Glutamatergic neuron (in vitro differentiated cells): ENCODE measurements at places on chromosomes 2 and 18. TPM values are rescaled to one million over a fixed set of nuclear protein-coding genes. Genes with fewer than 3 reads are reported as not detected.

Gene BAZ2B
- 226 TPM for total RNA-seq

Gene LRATD1
- 19.4 TPM for total RNA-seq

DNA sequence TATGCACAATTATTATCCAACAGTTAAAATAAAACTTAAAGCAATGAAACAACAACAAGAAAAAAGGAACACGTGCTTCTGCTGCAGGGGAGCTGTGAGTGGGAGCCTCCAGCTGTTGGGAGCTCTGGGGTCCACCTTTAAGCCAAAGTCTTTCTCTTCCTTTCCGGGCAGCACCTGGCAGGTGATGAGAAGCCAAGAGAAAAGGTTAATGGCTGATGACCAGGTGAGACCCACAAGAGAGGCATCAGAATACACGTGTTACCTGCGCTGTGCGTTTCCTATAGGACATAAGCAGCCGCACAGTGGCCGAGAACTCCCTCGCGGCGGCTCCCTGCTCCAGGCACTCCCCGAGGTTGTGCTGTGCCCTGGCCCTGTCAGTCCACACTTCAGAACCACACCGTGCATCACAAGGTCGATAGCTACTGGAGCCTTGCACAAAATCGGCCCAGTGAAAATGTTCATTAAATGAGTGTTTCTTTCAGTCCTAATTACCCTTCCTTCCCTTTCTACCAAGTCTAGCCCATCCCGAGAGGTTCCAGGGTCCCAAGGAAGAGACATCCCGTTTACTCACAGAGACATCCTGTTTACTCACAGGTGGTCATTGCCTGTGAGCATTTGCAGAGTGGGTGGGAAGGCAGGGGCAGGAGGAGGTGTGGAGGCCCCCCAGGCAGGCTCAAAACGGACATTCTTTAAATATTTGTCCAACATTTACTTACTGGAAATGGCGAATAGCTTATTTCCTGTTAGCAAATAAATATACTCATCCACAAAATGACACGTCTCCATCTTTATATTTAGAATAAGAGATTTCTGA is 44.9 kb upstream of the ASB18 start:
- DNase-seq, result no peak

- no peak for DNase-seq
These were observed 690.0 kb upstream of the PIK3C3 start for GRCh38 chr18:41265047-41265446.

Gene MBOAT2
- total RNA-seq, result 72.5 TPM

- DNase-seq, result no peak
These were observed 656.4 kb downstream of the MBD2 start for GRCh38 chr18:53567929-53568574.

DNA sequence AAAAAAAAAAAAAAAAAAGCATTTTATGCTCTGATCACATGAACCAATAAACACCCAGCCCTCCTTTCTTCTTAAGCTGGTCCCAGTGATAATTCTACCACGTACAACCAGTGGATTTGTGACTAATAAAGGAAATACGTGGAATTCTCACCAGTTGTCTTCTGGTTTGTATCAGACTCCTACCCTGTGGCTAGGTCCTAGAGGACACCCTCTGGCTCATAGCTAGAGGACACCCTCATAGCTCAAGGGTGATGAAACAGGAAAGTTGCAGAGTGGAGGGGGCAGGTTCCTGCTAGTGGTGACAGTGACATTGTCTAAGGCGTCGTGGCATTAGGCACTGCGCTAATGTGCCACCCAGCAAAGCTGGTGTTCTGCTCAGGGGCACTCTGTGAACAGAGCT is 167.8 kb downstream of the BCL11A start:
- DNase-seq, result no peak

Gene COLEC11
- total RNA-seq, result not detected

Gene TWIST2
- not detected for total RNA-seq

- no peak for DNase-seq
These were observed 4.3 kb downstream of the UGT1A9 start for GRCh38 chr2:233676046-233676445.

GRCh38 chr2:118667964-118668363 is 179.5 kb downstream of the EN1 start:
- DNase-seq, result no peak

DNA sequence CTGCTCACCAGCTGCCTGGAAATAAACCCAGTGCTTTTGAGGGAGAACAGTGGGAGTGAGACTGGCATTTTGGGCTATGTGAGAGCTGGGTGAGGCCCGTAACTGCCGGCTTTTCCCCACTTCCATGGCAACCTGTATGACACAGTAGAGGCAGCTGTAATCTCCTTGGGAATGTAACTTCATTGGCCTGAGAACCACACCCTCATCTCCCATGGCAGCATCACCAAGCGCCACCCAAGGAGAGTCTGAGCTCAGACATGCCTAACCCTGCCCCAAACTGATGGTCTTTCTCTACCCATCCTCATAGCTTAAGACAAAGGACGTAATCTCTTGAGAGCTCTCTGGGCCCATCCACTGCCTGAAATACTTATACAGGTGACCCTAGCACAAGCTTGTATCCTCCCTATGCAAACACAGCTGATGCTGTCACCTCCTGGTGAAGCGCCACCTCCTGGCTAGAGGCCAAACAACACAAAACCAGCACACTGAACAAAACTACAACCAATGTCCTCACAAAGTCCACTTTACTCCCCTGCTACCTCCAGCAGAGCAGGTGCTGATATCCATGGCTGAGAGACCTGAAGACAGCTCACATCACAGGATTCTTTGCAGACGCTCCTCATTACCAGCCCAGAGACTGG is 763.4 kb upstream of the NRXN1 start:
- DNase-seq, result peak; percentile 68

DNA sequence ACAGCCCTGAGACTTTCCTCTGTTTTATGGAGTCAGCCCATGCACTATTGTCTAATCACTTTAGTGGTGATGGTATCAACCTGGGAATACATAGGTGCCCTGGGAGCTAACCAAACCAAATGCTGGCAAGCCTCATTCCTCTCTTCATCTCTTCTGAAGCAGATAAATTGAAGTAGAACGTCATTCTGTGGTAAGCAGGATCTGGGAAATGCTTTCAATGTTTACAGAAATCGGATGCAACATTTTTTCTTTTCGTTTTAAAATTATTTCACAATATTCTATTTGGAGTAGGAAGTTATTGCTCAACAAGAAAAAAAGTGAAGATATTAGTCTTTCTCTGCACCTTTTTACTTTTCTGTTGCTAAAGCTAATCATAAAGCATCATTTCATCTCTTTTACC is 114.2 kb downstream of the RBMS1 start:
- DNase-seq, result no peak

Gene ZNF396
- total RNA-seq, result 2.1 TPM

- DNase-seq, result no peak
These were observed 1348.0 kb upstream of the TMEFF2 start for GRCh38 chr2:193542762-193543161.

Gene CKAP2L
- 3.3 TPM for total RNA-seq

Gene TRAK2
- total RNA-seq, result 58.9 TPM

DNA sequence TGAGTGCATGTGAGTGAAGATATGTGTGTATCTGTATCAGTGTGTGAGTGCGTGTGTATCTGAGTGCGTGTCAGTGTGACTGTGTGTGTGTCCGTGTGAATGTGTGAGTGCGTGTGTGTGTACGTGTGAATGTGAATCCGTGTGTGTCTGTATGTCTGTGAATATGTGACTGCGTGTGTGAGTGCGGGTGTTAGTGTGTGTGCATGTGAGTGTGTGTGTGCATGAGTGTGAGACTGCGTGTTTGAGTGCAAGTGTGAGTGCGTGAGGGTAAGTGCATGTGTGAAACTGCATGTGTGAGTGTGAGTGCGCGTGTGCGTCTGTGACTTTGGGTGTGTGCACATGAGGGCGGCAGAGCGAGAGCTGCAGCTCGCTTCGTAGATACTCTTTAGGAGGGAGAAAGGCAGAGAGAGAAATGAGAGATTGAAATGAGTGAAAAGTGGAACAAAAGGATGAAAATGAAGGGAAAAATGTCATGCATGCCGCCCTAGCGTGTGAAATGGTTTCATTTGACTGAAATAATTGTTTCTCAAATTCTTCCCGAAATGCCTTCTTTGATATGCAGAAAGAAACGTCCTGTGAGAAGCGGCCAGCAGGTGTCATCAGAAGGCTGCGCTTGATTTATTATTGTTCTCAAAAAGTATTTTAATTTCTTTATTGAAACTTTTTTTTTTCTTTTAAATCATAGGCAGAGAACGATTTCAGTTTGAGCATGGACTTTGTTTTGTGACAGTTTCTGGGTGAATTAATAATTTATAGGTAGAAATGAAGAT is 25.6 kb downstream of the ZNF407 start:
- no peak for DNase-seq

Gene DGKD
- total RNA-seq, result 67.6 TPM

Gene GPR17
- not detected for total RNA-seq

DNA sequence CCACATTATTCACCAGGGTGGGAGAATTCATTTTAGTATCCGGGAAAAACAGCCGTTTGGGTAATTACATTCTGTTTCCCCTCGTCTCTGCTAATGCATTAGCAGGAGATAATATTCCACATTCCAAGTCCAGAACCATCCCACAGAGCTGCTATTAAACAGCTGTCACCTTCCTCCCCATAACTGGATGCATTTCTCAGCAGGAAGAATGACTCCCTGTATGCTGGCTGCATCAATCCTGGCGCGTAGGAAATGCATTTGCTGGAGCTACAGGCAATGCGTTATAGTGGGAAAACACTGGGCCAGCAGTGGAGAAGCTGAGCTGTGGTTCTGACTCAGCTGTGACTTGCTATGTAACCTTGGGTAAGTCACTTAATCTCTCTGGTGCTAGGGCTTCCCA is 246.0 kb downstream of the CLIP4 start:
- DNase-seq, result no peak

GRCh38 chr2:119049968-119050704 is 108.1 kb downstream of the MARCO start:
- DNase-seq, result peak; percentile 62

Gene BMP10
- total RNA-seq, result not detected

GRCh38 chr2:41313082-41313481 is 734.7 kb upstream of the PKDCC start:
- no peak for DNase-seq

- DNase-seq, result no peak
These were observed 244.2 kb downstream of the EXOC6B start for GRCh38 chr2:72581560-72582181.

DNA sequence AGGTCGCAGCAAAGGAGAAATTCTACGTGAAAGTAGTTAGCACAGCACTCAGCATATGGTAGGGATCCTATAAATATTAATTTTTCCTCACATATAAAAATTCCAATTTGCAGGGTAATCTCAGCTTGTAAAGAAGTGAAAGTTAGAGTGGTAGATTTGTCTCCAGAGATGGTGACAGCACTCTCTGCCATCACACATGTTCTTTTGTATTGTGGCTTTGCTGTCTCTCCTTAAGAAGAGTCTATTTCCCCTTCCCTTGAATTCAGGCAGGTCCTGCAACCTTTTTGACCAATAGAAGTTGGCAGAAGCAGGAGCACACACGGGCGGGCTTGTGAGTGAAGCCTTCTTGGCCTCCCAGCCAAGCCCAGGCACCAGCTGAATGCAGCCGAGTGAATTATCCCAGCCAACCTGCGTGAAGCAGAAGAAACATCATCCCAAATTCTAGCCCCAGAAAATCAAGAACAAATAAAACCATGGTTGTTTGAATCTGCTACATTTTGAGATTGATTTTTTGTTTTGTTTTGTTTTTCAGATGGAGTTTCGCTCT is 107.8 kb upstream of the COPS8 start:
- DNase-seq, result no peak

DNA sequence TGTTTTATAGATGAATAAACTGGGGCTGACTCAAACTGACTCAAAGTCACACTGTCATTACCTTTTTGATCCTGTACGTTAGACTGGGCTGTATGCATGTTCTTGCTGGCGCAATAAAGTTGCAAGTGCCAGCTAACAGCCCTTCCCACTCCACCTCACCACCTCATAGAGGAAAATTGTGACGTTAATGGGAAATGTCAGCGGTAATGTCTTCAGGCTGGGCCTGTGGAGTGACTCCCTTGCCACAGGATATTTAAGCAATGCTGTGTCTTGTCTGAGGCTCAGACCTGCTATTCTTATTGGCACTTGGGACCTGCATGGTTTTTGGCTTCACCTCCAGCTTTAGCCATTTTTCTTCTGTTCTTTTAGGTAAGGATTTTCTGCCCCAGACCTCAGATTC is 25.2 kb upstream of the CASP10 start:
- DNase-seq, result no peak

Gene ASB18
- total RNA-seq, result not detected

GRCh38 chr2:158357699-158358098 is 98.9 kb downstream of the CCDC148 start:
- no peak for DNase-seq

DNA sequence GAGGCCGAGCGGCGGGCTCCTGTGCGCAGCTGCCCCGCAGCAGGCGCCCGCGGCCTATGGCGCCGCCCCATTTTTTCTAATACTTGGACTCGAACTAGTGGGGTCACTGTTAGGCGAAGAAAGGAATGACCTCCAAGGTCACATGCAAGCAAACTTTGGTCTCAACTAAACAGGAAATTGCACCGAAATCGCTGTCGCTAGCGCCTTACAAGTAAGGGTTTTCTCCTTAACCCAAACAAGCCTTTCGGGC is 339 bp downstream of the ACAA2 start:
- DNase-seq, result peak; percentile 73

GRCh38 chr2:88857951-88858411 is 166.5 kb downstream of the RPIA start:
- peak; percentile 44 for DNase-seq

- no peak for DNase-seq
These were observed 789 bp upstream of the COX7A2L start for GRCh38 chr2:42361728-42362283.

GRCh38 chr2:239934571-239935171 is 90.5 kb downstream of the NDUFA10 start:
- DNase-seq, result peak; percentile 83

Gene POTEI
- total RNA-seq, result 1.4 TPM

Gene KRTCAP3
- total RNA-seq, result 4.2 TPM

Gene ATP6V1B1
- total RNA-seq, result not detected

DNA sequence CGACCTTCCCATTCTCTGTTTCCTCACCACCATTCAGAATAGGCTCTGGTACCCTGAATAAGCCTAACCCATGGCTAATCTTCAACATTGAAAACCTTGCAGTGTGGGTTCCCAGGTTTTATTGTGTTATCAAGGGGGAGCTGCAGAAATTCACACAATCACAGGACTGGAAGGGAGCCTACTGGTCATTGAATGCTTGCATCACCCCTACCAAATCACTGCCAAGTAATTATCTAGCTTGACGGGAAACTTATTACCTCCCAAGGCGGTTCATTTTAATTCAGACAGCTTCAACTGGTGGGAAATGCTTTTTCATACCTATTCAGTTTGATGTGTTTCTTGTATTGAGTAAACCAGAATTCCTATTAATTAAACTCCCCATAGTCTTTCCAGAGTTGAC is 33.6 kb upstream of the EFEMP1 start:
- no peak for DNase-seq

- DNase-seq, result no peak
These were observed 368.8 kb downstream of the PLCL1 start for GRCh38 chr2:198173242-198173641.

Gene NT5DC4
- not detected for total RNA-seq

Gene LTBP1
- total RNA-seq, result 3.9 TPM
